Bronchial smooth muscle cell (primary cell): ENCODE measurements at places on chromosomes 3 and 15. TPM values are rescaled to one million over a fixed set of nuclear protein-coding genes. Genes with fewer than 3 reads are reported as not detected.

The WDR5B gene
- total RNA-seq, result 3.7 and 5.0 TPM in 2 replicates

The TBC1D2B gene
- total RNA-seq, result 44.6 and 47.5 TPM in 2 replicates

The WDR6 gene
- total RNA-seq, result 73.6 and 93.7 TPM in 2 replicates

The LARP6 gene
- 83.7 and 93.6 TPM in 2 replicates for total RNA-seq

The RTP1 gene
- total RNA-seq, result not detected in 2 replicates

The SNX22 gene
- 0.26 and 0.32 TPM in 2 replicates for total RNA-seq

The TRH gene
- total RNA-seq, result not detected in 2 replicates

The MESP1 gene
- 0.17 and 0.79 TPM in 2 replicates for total RNA-seq

The AHSG gene
- total RNA-seq, result not detected in 2 replicates

The NR2E3 gene
- total RNA-seq, result 0.09 and 0.47 TPM in 2 replicates

The MCF2L2 gene
- 0.09 and 0.32 TPM in 2 replicates for total RNA-seq

The PYGO1 gene
- 6.3 and 7.4 TPM in 2 replicates for total RNA-seq

The SLC2A2 gene
- not detected in 2 replicates for total RNA-seq

The OSBPL10 gene
- total RNA-seq, result 1.7 and 5.0 TPM in 2 replicates

The SLC6A11 gene
- total RNA-seq, result not detected in 2 replicates

The CSPG5 gene
- 0.09 and 0.16 TPM in 2 replicates for total RNA-seq
